Transverse colon (tissue), 4 donors: ENCODE measurements at places on chromosomes 2 and 18.

- no peaks in the 10 kb centered on the region for H3K36me3 ChIP-seq
- H3K27ac ChIP-seq, result no peak overlapping the region
- DNase-seq, result no peak
- peaks cover 17% of the 10 kb centered on the region for H3K27me3 ChIP-seq
- no peak overlapping the region for H3K4me3 ChIP-seq
- no peaks in the 10 kb centered on the region for H3K4me1 ChIP-seq
These were observed 13.0 kb downstream of the AQP12A start for GRCh38 chr2:240704651-240705050.

GRCh38 chr18:67266246-67267237, 250.0 kb downstream of the DSEL start:
- DNase-seq, result no peak
- H3K27me3 ChIP-seq, result no peaks in the 10 kb centered on the region
- no peak overlapping the region for H3K27ac ChIP-seq
- H3K36me3 ChIP-seq, result no peaks in the 10 kb centered on the region

- H3K27ac ChIP-seq, result peak overlapping the region; percentile 81
- H3K4me1 ChIP-seq, result peaks cover 14% of the 10 kb centered on the region
These were observed 737 bp upstream of the CYB5A start for GRCh38 chr18:74292541-74292858.

GRCh38 chr18:30743033-30743432, 299.5 kb downstream of the DSC3 start:
- H3K4me3 ChIP-seq, result no peak overlapping the region
- no peak overlapping the region for H3K27ac ChIP-seq
- H3K4me1 ChIP-seq, result no peaks in the 10 kb centered on the region
- DNase-seq, result no peak
- no peaks in the 10 kb centered on the region for H3K27me3 ChIP-seq
- no peaks in the 10 kb centered on the region for H3K36me3 ChIP-seq

DNA sequence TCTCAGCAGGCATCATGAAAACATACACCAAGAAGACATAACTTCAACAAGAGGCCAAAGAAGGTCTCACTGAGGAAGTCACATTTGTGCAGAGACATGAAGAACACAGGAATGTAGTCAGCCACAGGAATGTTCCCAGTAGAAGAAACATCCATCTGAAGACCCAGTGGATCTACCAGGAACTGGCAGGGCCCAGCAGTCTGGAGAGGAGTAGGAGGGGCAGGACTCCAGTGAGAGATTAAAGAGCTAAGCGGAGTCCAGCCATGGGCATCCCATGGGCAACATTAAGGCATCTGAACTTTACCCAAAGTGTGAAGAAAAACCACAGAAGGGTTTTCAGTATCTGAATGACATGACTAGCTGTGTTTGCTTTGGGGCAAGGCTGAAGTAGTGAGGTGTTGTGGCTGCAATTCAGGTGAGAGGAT, 103.1 kb downstream of the UPP2 start:
- no peak overlapping the region for H3K4me3 ChIP-seq
- no peaks in the 10 kb centered on the region for H3K36me3 ChIP-seq
- no peak for DNase-seq
- H3K27ac ChIP-seq, result peak overlapping the region; percentile 4

DNA sequence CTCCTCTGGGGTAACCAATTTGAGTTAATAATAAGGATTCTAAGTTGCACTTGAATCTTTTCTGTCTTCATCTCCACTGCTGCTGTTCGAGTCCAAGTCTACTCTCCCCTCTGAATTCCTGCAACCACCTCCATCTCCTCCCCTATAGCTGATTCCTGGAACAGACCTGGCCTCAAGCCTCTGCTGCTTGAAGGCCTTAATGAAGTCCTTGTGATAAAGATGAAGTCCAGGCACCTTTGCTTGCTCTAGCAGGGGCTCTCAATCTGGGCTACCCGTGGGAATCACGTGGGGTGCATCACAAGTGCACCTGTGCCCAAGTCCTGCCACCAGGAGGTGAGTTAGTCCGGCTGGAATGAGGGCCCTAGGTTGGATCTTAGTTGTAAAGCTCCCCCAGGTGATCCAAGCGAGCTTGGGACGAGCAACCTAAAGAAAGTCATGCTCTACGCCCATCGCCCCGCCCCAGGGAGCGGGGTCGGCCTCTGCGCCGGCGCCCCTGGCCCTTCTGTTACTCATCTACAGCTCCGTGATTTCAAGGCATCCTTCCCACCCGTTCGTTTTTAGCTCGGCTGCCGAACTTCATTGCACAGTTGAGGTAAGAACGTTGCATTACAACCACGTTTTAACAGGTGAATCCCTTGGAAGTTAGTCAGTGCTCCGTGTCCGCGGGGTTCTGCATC, 905 bp upstream of the IAH1 start:
- peak overlapping the region; percentile 92 for H3K27ac ChIP-seq
- H3K4me3 ChIP-seq, result peak overlapping the region; percentile 75
- no peaks in the 10 kb centered on the region for H3K36me3 ChIP-seq

DNA sequence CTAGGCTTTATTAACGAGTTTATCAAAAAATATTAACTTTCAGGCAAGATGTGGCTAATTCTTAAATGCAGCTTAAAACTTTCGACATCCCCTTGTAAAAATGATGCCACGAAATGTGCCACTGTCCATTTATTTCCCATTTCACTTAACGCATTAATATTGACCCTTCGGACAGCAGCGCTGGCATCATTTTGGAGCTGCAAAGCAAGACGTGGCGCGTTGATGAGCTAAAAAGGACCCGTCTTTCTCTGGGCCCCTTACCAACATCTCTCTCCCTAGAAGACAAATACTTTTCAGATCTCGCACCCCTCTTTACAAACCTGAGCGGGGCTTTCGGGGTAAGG, 367.9 kb downstream of the MTX2 start:
- DNase-seq, result no peak
- peaks cover 9% of the 10 kb centered on the region for H3K4me1 ChIP-seq
- H3K4me3 ChIP-seq, result peak overlapping the region; percentile 78
- H3K27ac ChIP-seq, result peak overlapping the region; percentile 85

DNA sequence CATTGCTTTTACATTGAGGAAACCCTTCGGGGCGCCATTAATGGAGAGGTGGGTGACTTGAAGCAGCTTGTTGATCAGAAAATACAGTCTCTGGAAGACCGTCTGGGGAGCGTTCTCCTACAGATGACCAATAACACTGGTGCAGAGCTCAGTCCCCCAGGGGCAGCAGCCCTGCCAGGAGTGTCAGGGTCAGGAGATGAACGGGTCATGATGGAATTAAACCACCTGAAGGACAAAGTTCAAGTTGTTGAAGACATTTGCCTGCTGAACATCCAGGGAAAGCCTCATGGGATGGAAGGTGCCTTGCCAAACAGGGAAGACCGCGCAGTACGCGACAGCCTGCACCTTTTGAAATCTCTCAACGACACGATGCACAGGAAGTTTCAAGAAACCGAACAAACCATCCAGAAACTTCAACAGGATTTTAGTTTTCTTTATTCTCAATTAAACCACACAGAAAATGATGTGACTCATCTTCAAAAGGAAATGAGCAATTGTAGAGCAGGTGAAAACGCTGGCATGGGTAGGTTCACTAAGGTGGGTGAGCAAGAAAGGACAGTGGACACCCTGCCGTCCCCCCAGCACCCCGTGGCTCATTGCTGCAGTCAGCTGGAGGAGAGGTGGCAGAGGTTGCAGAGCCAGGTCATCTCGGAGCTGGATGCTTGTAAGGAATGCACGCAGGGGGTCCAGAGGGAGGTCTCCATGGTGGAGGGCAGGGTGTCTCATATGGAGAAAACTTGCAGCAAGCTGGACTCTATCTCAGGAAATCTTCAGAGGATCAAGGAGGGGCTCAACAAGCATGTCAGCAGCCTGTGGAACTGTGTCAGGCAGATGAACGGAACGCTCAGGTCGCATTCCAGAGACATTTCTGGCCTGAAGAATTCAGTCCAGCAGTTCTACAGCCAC, 45.0 kb downstream of the EMILIN2 start:
- H3K36me3 ChIP-seq, result no peaks in the 10 kb centered on the region
- H3K27me3 ChIP-seq, result no peaks in the 10 kb centered on the region
- H3K4me1 ChIP-seq, result no peaks in the 10 kb centered on the region
- DNase-seq, result no peak
- no peak overlapping the region for H3K4me3 ChIP-seq

GRCh38 chr2:152588998-152589397, 128.3 kb downstream of the PRPF40A start:
- no peak overlapping the region for H3K4me3 ChIP-seq
- peaks cover 6% of the 10 kb centered on the region for H3K4me1 ChIP-seq
- DNase-seq, result no peak
- H3K27me3 ChIP-seq, result no peaks in the 10 kb centered on the region

GRCh38 chr2:71891155-71891554, 256.5 kb downstream of the CYP26B1 start:
- H3K4me3 ChIP-seq, result no peak overlapping the region
- H3K36me3 ChIP-seq, result no peaks in the 10 kb centered on the region
- H3K4me1 ChIP-seq, result no peaks in the 10 kb centered on the region
- H3K27ac ChIP-seq, result no peak overlapping the region

DNA sequence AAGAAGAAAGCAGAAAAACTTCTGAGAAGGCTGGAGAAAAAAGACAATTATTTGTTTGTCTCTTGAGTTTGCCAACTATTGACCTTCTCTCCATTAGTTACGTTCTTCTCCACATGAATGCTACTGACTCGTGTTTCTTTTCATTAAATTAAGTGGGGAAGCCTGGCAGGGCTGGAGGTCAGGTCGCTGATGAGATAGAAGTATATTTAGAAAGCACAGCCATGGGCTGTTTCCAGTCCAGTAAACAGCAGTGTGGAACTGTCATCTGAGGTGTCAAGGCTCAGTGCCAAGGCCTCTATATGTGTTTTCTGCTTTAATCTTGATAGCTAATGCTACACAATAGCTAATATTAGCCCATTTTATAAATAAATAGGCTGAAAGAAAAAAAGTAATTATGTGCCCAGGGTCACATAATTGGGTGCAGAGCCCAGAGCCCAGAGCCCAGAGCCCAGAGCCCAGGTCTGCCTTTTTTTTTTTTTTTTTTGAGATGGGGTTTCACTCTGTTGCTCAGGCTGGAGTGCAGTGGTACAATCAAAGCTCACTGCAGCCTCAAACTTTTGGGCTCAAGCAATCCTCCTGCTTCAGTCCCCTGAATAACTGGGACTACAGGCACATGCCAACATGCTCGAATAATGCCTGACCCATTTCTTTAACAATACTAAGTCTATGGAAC, 6.3 kb downstream of the MSGN1 start:
- no peaks in the 10 kb centered on the region for H3K36me3 ChIP-seq
- H3K4me1 ChIP-seq, result peaks cover 10% of the 10 kb centered on the region
- H3K27me3 ChIP-seq, result no peaks in the 10 kb centered on the region
- no peak overlapping the region for H3K4me3 ChIP-seq
- no peak overlapping the region for H3K27ac ChIP-seq

GRCh38 chr2:148375214-148375613, 269.3 kb upstream of the EPC2 start:
- no peaks in the 10 kb centered on the region for H3K36me3 ChIP-seq
- H3K27ac ChIP-seq, result no peak overlapping the region
- no peak overlapping the region for H3K4me3 ChIP-seq
- no peak for DNase-seq
- H3K27me3 ChIP-seq, result no peaks in the 10 kb centered on the region
- no peaks in the 10 kb centered on the region for H3K4me1 ChIP-seq

GRCh38 chr2:64692401-64692800, 38.7 kb upstream of the SERTAD2 start:
- no peaks in the 10 kb centered on the region for H3K27me3 ChIP-seq
- H3K27ac ChIP-seq, result no peak overlapping the region
- H3K4me1 ChIP-seq, result no peaks in the 10 kb centered on the region
- no peaks in the 10 kb centered on the region for H3K36me3 ChIP-seq
- no peak for DNase-seq
- H3K4me3 ChIP-seq, result no peak overlapping the region

DNA sequence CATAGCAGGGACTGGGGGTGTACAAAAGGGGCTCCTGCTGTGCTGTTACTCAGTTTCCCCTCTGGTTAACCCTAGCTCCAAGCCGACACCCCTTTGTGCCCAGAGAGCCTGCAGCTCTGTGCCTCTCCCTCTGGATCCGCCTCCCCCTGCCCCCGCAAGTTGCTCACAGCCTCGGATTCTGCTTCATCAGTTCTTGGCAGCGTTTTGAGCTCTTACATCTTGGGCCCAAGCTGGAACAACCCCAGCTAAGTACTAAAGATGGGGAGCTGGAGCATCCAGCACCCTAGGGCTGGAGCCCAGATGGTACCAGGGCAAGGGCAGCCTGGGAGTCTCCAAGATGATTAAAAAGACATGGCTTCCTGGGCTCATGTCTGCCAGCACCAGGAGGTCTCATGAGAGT, 40.7 kb downstream of the POMC start:
- DNase-seq, result no peak
- no peak overlapping the region for H3K27ac ChIP-seq
- H3K4me3 ChIP-seq, result no peak overlapping the region
- H3K4me1 ChIP-seq, result peaks cover 13% of the 10 kb centered on the region
- H3K36me3 ChIP-seq, result no peaks in the 10 kb centered on the region

GRCh38 chr2:59182249-59182648, 941.1 kb upstream of the FANCL start:
- DNase-seq, result no peak
- no peak overlapping the region for H3K4me3 ChIP-seq
- no peaks in the 10 kb centered on the region for H3K27me3 ChIP-seq
- H3K27ac ChIP-seq, result no peak overlapping the region
- no peaks in the 10 kb centered on the region for H3K4me1 ChIP-seq

GRCh38 chr2:17614174-17614930, 73.9 kb downstream of the VSNL1 start:
- no peaks in the 10 kb centered on the region for H3K27me3 ChIP-seq
- H3K4me1 ChIP-seq, result no peaks in the 10 kb centered on the region
- no peak overlapping the region for H3K27ac ChIP-seq
- DNase-seq, result no peak

DNA sequence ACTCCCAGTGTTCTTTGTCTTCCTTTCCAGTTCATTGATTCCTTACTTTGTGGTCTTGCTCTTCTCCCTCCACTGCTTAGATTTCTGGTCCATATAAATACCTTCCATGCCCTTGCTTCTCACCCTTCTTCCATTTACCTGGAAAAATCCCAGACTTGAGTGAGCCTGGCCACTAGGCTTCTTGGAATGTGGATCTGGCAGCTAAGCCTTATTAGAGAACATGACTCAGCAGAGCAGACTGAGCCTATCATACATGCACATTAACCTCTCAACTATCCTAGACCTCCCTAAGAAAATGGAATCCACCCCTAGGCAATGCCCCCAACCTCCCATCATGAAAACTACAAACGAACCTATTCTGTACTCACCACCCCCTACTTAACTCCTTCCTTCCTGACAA, 127.7 kb downstream of the RHBDD1 start:
- no peaks in the 10 kb centered on the region for H3K4me1 ChIP-seq
- H3K36me3 ChIP-seq, result no peaks in the 10 kb centered on the region
- no peak overlapping the region for H3K4me3 ChIP-seq
- DNase-seq, result no peak

- H3K27ac ChIP-seq, result peak overlapping the region; percentile 40
- peaks cover 6% of the 10 kb centered on the region for H3K4me1 ChIP-seq
- H3K4me3 ChIP-seq, result no peak overlapping the region
- DNase-seq, result no peak
- no peaks in the 10 kb centered on the region for H3K36me3 ChIP-seq
- H3K27me3 ChIP-seq, result no peaks in the 10 kb centered on the region
These were observed 26.7 kb downstream of the CTLA4 start for GRCh38 chr2:203894262-203894661.
